ENCODE measurements at places on chromosomes 13 and 19. TPM values are rescaled to one million over a fixed set of nuclear protein-coding genes. Genes with fewer than 3 reads are reported as not detected.

PTGIR gene
- total RNA-seq = not detected

MYBPC2 gene
- total RNA-seq = 0.41 TPM

MBD3L3 gene
- not detected for total RNA-seq

DNA sequence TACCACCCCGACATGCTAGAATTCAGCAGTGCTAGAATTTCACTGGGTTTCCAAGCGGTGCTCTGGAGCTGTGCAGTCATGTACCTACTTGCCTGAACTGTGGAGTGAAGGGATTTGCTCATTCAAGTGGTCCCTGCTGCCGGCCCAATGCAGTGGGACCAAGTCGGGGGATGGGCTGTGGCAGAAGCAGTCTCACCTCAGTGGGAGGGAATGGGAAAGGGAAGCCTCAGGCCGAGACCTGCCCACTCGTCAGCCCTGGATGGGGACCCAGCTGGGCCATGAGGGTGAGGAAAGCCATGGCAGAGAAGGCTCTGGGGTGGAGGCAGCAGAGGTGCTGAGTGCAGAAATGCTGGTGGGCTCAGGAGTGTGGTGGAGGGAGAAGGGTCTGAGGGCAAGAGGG is 14.9 kb downstream of the KLHL26 start:
- DNase-seq = no peak

DNA sequence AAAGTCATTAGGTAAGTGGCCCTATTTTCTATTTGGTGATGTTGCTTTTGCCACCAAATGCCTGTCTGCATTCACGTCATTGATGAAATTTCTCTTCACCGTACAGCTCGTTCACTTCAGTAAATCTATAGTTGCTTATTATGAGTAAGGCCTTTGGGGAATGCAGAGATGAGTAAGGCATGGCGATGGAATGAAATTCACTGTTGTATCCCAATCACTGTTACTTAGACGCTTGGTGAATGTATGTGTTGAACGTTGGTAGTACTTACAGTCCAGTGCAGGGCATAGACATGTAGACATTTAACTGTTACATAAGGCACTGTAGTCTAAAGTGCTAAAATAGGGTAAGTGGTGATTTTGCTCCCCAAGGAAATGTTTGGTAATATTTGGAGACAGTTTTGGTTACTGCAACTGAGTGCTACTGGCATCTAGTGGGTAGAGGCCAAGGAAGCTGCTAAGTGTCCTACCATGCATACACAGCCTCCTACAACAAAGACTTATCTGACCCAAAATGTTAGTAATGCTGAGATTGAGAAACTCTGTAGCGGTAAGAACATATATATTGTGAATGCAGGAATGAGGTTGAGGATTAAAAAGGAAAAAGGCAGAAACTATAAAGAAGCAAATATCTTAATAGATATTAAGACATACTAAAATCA is 5.8 kb downstream of the AKAP11 start:
- no peak for DNase-seq

- no peak for DNase-seq
Measured at GRCh38 chr13:29458419-29458818, 137.1 kb downstream of the SLC7A1 start.

DNA sequence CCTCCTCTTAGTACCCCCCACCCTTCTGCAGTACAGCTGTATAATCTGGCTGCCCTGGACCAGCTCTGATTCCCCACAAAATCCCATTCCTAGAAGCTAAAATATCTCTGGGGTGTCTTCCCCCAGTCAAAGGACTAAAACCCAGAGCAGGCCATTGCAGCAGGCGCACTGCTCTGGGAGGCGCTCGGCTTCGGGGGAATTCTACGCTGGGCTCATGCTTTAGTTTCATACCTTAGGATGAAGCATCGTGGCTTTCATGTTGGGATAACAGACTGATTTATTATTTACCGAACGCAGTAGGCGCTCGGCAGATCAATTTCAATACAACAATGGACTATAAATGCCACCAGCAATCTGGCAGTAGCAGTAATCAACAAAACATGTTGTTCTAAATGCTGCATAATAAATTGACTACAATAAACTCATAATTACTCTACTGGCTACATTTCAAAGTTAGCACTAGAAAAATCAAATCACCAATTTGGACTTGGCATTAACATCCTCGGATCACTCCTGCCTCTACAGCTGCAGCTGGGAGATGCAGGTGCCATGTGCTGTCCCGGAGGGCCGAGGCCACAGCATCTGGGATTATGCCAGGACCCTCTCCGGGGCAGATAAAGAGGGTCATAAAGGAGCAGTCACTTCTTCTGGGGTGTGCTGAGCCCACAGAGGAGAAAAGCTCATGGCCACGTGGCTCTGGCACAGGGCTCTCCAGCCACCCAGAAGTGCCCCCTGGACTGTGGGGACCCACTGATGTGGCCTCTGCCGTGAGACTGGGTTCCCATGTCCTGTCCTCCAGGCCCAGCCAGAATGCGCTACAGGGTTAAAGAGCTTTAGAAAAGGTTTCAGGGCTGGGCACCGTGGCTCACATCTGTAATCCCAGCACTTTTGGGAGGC is 35.3 kb downstream of the CEBPG start:
- DNase-seq = no peak

DNA sequence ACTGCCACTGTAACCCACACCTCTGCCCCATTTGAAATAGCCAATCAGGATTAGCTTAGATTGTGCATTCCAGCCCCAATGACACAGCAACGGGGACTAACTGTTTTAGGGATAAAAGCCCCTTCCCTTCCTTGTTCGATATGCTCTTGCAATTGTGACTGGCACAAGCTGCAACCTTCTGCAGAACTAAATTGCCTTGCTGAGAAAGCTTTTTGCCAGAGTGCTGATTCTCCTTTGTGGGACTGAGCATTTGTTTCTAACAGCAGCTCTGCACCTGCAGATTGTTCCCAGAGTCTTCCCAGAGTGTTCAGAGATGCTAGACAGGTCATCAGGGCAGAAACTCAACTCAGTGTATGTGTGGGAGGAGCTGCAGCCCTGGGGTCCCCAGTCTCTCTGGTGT is 115.8 kb downstream of the ZNF675 start:
- no peak for DNase-seq

- peak; percentile 55 for DNase-seq
Measured at GRCh38 chr19:15701757-15702533, 25.9 kb upstream of the OR10H2 start.

GRCh38 chr19:29003641-29004409 is 209.1 kb downstream of the UQCRFS1 start:
- DNase-seq = no peak

DNA sequence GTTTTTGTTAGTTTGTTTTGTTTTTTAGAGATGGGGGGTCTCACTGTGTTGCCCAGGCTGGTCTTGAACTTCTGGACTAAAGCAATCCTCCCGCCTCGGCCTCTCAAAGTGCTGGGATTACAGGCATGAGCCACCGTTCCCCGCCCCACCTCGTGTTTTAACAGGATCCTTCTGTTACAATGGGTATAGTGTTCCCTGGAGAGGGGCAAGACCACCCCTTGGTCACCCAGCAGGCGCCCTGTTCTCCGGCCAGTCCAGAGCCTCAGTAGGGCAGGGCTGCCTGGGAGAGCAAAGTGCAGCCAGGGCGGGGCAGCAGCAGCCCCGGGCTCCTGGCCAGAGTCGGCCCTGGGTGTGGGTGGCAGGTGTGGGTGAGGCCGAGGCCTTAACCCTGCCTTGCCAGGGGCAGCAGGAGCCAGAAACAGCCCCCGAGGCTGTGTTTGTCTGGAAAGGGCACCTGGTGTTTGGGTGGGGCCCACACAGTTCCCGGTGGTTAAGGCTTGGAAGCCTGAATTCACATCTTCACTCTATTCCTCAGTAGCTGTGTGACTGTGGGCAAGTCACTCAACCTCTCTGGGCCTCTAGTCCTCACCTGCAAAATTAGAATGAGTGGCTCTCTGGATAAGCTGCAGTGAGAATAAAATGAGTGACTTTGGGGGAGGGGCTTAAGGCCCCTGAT is 7.2 kb downstream of the VASP start:
- peak; percentile 92 for DNase-seq

DNA sequence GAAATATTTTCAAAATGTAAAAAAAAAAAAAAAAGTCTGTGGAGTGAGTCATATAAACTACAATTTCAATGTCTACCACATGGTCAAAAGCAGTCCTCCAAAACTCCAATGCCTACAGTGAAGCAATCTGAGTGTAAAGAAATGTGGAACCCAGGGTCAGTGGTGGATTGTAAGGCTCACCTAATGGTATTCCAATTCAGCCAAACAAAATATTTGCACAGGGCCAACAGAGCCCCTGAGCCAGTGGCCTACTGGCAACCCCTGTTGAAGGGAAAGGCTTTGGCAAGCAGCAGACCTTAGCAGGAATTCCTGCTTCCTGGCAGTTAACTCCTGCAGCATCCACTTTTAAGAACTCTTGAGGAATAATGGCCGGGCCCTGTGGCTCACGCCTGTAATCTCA is 3.4 kb downstream of the DNMT1 start:
- DNase-seq = no peak

DNA sequence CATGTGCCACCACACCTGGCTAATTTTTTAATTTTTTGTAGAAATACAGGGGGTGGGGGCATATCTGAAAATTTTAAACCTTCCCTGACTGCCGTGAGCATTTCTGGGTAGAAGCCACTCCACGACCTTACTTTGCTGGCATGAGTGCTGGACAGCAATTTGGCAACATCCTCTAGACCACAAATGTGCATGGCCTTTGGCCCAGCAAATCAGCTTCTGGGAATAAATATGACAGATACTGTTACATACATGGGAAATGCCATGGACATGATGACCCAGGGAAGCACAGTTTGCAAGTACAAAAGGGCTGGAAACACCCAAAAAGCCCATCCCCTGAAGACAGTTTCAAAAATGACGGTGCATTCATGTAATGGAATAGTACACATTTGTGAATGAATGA is 3.2 kb upstream of the PVR start:
- DNase-seq = no peak

DNA sequence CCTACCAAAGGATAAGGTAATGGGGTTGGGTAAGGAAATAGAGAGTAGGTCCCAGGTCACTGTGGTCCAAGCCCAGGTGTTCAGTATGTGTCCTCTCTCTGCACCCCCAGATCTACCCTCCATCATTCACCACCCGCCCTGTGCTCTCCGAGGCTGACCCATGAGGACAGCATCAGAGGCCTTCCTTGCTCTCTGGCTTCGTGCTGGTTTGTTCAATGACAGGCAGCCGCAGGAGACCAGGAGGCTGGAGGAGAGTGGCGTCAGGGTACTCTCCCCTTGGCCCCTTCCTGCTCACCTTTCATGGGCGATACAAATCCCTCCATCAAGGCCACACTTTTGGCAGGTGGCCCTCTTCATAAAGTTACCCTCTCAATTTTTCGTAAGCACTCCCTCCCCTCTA is 1.7 kb downstream of the TUBA3C start:
- no peak for DNase-seq

- peak; percentile 84 for DNase-seq
Measured at GRCh38 chr13:27952876-27953675, 16.0 kb downstream of the CDX2 start.
